ENCODE measurements at places on chromosomes 13 and 19. TPM values are rescaled to one million over a fixed set of nuclear protein-coding genes. Genes with fewer than 3 reads are reported as not detected.

The CCNA1 gene
- total RNA-seq = 0.09 TPM

The GSX1 gene
- not detected for total RNA-seq

The CYP4F2 gene
- total RNA-seq = not detected

The APC2 gene
- total RNA-seq = 0.27 TPM

The PODNL1 gene
- 1.6 TPM for total RNA-seq

GRCh38 chr19:13505164-13505695 lies 1.0 kb downstream of the CACNA1A start:
- no peak for DNase-seq

- DNase-seq = no peak
Observed at GRCh38 chr19:32866564-32867265, 2.9 kb downstream of the SLC7A9 start.

DNA sequence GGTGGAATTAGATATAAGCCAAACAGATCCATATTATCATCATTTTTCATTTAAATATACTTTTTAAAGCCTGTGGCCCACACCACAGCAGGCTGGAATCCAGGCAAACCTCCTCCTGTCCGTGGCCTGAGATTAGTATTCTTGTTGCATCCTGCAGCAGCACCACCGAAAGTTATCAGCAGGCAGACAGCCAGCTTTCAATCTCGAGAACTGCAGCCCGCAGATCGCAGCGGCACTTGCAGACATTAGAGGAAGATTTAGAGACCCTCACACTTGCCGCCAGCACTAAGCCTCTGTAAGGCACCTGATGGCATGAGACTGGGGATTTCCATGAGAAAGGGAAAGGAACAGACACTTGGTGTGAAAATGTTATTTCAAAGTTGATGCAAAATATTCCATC lies 7.4 kb downstream of the DHRS12 start:
- no peak for DNase-seq

- no peak for DNase-seq
Observed at GRCh38 chr19:41591951-41592562, 16.1 kb downstream of the CEACAM21 start.

GRCh38 chr13:32165796-32166195 lies 134.2 kb downstream of the FRY start:
- peak; percentile 13 for DNase-seq

- DNase-seq = peak; percentile 25
Observed at GRCh38 chr13:22278336-22278929, 607.6 kb downstream of the FGF9 start.

GRCh38 chr13:114269281-114269770 lies 12.1 kb upstream of the UPF3A start:
- DNase-seq = no peak

DNA sequence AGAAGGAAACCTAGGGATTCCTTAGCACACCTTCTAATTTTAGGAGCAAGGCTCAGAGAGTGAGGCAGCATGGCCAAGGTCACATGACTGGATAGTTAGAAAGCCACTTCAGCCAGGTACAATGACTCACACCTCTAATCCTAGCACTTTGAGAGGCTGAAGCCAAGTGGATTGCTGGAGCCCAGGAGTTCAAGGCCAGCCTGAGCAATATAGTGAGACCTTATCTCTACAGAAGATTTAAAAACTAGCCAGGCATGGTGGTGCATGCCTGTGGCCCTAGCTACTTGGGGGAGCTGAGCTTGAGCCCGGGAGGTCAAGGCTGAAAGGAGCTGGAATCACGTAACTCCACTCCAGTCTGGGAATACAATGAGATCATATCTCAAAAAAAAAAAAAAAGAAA lies 69.2 kb downstream of the TEX26 start:
- peak; percentile 58 for DNase-seq

All from fibroblast of the aortic adventitia (primary cell).